Stimulated activated CD8-positive, alpha-beta memory T cell treated with anti-CD3 and anti-CD28 coated beads, Interleukin-4, amount 100 ng/mL, for 1 hour (primary cell): ENCODE measurements at places on chromosomes 6 and 20.

DNA sequence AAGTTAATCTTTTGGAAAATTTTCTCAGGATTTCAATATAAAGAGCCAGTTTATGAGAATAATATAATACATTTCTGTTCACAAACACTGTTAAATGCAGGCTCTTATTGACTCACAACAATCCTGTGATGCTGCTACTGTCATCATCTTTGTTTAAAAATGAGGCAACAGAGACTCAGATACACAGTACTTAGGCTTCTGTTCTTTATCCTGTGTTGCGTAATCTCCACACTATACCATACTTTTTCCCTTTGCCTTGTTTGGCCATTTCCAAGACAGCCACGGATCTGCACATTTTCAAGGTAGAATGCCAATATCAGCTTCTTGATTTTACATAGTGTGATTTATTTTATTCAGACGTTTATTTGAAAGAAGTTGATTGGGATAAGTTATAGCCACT, 699.0 kb upstream of the CITED2 start:
- no peak for DNase-seq

- DNase-seq = no peak
Measured at GRCh38 chr20:5133998-5134397, 7.2 kb downstream of the CDS2 start.

- DNase-seq = no peak
Measured at GRCh38 chr20:17912916-17913315, 55.7 kb downstream of the SNX5 start.

DNA sequence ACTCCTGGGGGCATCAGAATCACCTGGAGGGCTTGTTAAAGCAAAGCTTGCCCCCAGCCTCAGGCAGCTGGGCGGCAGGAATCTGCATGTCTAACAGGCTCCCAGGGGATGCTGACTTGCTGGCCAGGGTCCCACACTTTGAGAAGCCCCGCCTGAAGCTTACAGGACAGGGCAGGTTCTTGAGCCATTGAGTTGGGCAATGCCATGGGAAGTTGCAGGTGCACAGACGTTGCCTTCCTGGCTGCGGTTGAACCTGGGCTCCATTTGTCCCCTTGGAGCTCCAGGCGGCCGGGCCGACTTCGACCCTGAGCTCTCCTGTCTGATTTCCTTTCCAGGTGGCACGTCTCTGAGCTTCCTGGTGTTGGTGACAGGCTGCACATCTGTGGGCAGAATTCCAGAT, 46.8 kb downstream of the SYNJ2 start:
- DNase-seq = no peak

- no peak for DNase-seq
Measured at GRCh38 chr20:48999890-49000870, 45.9 kb upstream of the CSE1L start.

GRCh38 chr6:145904868-145905267, 59.3 kb downstream of the SHPRH start:
- no peak for DNase-seq

GRCh38 chr6:120274547-120274946, 925.0 kb upstream of the MAN1A1 start:
- no peak for DNase-seq

DNA sequence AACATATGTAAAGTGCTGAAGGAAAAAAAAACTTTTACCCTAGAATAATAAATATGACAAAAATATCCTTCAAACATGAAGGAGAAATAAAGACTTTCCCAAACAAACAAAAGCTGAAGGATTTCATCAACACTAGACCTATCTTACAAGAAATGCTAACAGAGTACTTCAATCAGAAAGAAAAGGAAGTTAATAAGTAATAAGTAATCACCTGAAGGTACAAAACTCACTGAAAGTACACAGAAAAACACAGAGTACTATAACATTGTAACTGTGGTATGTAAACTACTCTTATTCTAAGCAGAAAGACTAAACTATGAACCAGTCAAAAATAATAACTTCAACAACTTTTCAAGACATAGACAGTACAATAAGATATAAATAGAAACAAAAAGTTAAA, 61.4 kb upstream of the MTRF1L start:
- no peak for DNase-seq

DNA sequence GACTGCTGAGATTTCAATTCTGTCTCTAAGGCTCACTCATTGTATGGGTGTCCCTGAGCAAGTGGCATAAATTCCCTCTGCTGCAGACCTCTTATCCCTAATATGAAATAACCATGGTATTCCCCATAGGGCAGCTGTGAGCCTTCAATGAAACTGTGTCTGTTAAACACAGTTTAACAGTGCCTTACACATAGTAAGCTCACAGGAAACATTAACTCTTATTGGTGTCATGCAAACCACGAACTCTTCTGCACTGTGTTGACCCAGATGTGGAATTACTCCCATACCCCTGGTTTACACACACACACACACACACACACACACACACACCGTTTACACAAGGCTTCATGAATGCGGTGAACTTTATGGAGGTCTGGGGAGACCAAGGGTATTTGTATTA, 23.2 kb downstream of the DAAM2 start:
- no peak for DNase-seq
